ENCODE measurements at places on chromosomes 1 and 21.

GRCh38 chr1:205306929-205307566 lies 14.5 kb downstream of the NUAK2 start:
- no peak for DNase-seq

- no peak for DNase-seq
Measured at GRCh38 chr1:5507340-5507739, 484.9 kb downstream of the NPHP4 start.

- DNase-seq, result no peak
Measured at GRCh38 chr1:167715157-167715999, 6.4 kb upstream of the MPZL1 start.

GRCh38 chr1:181135815-181136737 lies 47.6 kb downstream of the IER5 start:
- DNase-seq, result no peak

- peak; percentile 52 for DNase-seq
Measured at GRCh38 chr1:159889821-159890252, 10.1 kb downstream of the CFAP45 start.

DNA sequence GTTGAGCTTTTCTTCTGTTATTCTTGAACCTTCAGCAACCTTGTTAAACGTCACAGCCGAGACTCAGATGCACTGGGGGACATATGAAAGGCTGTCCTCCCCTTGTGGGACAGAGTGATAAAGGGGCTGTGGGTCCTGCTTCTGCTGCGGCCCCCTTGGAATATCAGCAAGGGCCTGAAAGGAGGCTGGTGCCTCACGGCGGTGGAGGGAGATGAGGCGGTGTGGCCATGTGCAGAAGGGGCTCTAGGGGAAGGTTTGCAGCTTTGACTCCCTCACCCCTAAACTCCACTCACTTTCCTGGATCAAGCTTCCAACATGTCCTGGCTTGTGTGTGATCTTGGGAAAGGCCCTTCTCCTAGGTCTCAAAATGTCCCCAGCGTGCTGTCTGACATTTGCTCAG lies 270.7 kb upstream of the CSF3R start:
- no peak for DNase-seq

GRCh38 chr1:168206111-168206510 lies 19.7 kb upstream of the SFT2D2 start:
- DNase-seq, result no peak

GRCh38 chr1:204578867-204579664 lies 62.9 kb downstream of the MDM4 start:
- no peak for DNase-seq

DNA sequence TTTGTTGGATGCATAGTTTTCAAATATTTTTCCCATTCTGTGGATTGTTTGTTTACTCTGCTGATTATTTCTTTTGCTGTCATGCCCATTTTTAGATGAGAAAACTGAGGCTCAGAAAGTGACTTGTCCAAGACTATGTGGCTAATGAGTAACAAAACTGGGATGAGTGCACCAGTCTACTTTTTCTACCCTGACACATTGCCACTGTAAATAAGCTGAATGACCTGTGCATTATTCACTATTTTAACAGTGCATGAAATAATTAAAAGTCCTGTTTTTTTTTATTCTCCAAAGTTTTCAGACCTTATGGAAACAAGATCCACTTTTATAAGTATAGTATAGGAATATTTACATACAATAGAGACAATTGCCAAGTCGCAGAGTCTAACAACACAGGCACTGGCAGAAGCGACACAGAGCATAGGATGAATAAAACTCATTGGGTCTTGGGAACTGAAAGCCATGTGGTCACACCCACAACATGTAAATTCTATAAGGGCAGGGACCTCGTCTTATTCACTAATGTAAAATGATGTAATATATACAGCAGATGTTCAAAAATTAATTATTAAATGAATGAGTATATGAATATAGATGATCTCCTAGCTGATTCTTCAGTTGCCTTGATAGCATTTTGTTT lies 45.2 kb downstream of the HLX start:
- no peak for DNase-seq

GRCh38 chr1:41612953-41613352 lies 128.5 kb upstream of the EDN2 start:
- DNase-seq, result no peak

- no peak for DNase-seq
Measured at GRCh38 chr1:218771931-218772330, 401.7 kb upstream of the LYPLAL1 start.

DNA sequence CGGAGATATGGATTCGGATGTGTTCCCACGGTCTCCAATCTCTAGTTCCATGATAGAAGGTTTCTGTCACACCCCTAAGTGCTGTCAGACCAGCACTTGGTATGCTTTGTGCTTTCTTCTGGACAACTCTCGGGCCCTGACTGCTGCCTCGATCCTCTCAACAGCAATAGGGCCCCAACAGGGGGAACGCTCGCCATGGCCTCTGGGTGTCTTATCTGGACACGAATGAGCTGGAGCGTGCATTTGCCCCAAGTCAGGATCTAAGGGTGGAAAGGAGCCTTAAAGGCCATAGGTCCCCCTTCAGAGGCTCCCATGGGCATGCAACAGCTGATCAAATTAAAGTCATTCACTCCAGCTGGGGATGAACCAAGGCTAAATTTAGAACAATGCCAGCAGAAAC lies 76.8 kb downstream of the TCP10L start:
- DNase-seq, result no peak

DNA sequence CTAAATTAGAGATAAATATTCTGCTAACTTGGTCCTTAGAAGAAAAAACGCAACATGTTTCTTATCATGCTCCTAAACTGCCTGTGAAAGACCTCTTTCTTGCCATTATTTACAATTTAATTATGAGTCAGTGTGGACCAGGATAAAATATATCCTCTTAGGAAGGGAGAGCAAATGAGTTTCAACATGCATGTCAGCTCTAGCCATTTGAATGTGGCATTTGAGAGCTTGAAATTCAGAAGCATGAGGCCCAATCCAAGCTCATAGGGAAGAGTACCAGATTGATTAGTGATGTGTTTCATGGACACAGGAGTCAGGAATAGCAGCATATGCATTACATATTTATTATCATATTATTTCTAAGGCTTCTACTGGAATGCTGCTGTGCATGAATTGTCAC lies 39.3 kb downstream of the TBX15 start:
- no peak for DNase-seq

DNA sequence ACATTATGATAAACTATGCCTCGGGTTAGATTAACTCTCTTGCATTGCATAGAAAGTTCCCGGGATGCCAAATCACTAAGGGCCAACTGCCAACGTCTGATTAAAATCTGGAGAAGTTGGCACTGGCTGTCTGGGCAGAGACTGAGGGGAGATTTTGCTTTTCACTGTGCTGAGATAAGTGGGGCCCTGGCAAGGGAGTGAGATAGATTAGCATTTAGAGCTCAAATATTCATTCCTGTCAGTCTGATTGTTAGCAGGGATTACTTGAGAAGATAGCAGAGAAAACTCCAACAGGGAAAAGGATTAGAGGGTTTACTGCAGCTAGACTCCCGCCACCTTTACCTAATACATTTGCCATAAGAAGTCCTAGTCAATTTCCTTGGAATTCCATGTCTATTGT lies 714.1 kb upstream of the CHRM3 start:
- no peak for DNase-seq

GRCh38 chr1:209624558-209625549 lies 27.4 kb downstream of the LAMB3 start:
- no peak for DNase-seq

- DNase-seq, result peak; percentile 66
Measured at GRCh38 chr1:26998429-26999300, 5.2 kb downstream of the TRNP1 start.

DNA sequence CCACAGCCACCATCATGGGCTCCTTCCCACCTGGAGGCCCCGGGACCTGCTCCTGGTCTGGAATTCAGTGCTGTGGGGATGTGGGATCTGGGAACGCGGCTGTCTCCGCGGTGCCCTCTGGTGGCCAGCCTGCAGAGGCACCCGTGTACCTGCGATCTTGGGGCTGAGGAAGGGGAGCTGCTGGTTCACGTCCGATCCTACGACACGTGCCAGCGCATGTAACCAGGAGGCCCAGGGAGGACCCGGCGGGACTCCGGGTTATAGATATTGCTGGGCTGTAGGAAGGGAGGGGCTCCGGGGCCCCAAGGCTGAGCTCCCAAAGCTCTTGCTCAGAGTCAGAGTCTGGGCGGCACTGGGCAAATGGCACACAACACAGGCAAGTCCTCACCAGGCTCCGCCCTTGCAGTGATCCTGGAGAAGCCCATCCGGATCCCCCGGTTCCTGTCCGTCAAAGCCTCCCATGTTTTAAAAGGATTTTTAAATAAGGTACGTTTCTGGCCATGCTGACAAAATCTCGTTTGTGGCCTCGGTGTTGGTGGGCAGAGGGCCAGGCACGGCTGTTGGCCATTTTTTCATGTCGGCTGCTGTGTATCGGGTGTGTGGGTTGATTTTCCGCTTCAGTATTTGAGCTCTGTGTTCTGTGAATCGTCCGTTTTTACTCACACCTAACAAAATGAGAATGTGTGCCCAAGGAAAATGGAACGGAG lies 20.1 kb downstream of the FAAP20 start:
- DNase-seq, result peak; percentile 96

DNA sequence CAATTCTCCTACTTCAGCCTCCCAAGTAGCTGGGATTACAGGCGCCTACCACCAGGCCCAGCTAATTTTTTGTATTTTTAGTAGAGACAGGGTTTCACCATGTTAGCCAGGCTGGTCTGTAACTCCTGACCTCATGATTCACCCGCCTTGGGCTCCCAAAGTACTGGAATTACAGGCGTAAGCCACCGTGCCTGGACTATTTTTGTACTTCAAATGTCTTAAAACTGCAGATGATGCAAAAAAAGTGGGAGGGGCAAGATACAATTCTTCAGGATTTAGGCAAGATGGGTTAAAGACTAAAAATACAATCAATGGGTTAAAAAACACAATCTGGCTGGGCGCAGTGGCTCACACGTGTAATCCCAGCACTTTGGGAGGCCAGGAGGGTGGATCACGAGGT lies 4.7 kb downstream of the SCAF4 start:
- DNase-seq, result no peak

DNA sequence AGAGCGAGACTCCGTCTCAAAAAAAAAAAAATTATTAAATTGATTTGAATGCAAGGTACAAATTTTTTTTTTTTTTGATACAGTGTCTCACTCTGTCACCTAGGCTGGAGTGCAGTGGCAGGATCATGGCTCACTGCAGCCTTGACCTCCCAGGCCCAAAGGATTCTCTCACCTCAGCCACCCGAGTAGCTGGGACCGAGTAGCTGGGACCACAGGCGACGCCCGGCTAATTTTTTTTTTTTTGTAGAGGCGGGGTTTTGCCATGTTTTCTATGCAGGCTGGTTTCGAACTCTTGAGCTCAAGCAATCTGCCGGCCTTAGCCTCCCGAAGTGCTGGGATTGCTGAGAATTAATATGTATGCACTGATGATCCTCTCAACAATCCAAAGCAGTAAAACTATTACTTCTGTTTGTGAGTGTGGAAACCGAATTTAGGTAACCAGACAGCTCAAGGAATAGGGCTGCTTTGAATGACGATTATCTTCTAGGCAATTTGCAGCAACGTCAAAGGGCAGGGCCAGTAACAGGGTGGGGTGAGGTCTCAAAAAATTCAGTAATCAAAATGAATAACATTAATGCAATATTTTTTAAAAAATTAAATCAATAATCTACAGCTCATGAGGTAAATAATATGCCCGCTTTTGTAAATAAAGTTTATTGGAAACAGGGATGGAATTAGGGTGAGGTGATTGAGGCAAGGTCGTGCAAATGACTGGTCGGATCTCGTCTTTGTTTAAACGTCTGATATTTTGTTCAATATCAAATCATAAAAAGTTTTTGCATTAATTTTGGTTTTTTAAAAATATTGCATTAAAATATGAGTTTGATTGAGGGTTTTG lies 1.2 kb downstream of the CLSPN start:
- no peak for DNase-seq

GRCh38 chr21:42716074-42716473 lies 62.7 kb downstream of the PDE9A start:
- DNase-seq, result no peak

DNA sequence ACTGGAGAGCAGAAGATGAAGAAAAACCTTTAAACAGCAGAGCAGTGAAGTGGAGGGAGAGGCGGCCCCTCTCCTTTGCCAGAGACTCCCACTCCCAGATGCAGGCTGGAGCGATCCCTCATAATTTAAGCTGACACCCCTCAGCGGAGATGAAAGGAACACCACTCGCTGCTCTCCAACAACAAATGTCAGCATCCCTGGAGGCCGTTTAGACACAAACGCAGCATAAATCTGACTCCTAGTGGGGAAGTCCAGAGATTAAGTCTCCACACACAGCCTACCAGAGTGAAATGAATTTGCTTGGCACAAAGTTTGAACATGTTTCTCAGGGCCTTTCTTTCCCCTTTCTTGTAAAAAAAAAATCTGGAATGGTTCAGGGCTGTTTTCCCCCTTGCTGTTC lies 137.8 kb downstream of the LMX1A start:
- DNase-seq, result no peak

DNA sequence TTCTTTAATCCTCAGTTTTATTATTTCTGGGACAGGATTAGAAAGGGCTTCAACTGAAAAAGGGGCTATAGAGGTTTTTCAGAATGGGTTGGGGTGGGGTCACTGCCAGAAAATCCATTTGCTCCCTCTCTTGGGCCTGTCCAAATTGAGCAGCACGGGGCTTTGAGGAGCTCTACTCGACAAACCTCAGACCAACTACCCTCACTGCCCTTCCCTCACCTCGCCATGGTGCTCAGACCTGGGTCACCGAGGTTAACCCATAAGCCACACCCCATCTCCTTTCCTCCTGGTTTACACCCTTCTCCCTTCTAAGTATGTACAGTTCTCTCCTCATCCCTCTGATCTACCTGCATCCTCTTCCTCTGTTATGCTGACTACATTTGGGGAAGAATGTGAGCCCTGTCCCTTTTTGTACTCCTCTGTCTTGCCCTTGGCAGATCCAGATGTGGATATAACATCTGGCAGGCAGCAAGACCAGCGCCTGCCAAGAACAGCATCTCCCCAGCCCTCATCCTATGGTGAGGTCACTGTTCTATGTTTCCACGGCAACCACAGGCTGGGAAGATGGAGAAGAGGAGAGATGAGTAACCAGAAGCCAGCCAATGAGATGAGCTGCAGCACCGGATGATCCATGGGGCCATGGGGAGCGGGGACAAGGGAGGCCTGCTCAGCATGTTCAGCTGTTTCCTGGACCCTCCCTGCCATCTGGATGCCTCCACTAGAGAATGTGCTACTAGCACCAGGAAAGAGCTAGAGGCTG lies 3.7 kb upstream of the FABP3 start:
- DNase-seq, result no peak
